ENCODE measurements at places on chromosomes 4 and X.

DNA sequence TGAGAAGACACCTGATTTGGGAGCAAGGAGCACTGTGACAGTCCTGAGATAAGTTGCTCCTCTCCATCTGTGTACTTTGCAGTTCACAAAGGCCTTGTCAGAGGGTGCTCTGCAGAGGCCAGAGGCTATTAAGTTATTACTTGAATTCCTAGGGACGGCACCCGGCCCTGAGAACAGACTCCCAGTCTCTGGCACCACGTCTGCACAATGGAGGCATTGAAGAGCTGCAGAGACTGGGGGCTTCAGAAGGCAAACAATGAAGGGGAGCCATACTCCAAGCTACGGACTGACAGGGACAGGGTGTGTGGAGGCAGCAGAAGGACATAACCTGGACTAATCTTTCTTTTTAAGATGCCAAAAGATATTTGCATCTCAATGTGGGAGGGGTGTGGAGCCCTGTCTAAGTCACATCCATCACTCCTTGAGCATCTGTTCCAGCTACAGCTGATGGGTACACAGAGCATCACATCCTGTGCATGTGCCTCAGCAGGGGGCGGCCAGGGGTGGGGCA is 11.5 kb downstream of the RASGEF1B start:
- no peak overlapping the region for H3K4me3 ChIP-seq
- H3K36me3 ChIP-seq: no peaks in the 10 kb centered on the region
- H3K4me1 ChIP-seq: peaks cover 39% of the 10 kb centered on the region
- no peak for DNase-seq

DNA sequence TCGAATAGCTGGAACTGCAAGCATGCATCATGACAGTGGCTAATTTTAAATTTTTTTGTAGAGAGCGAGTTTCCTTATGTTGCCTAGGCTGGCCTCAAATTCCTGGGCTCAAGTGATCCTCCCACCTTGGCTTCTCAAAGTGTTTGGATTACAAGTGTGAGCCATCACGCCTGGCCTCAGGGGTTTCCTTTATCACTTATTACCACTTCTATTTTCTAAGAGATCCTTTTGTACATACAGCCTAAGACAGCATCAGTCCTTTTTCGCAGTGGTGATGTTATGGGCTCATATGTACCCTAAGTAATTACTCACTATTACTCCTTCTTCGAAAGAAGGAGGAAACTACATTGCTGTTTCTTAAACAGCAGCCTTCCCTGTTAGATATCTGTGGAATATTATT is 54.1 kb upstream of the CDKN2AIP start:
- H3K27me3 ChIP-seq: no peaks in the 10 kb centered on the region
- H3K36me3 ChIP-seq: no peaks in the 10 kb centered on the region
- no peak for DNase-seq
- H3K27ac ChIP-seq: no peak overlapping the region
- peaks cover 11% of the 10 kb centered on the region for H3K4me1 ChIP-seq

DNA sequence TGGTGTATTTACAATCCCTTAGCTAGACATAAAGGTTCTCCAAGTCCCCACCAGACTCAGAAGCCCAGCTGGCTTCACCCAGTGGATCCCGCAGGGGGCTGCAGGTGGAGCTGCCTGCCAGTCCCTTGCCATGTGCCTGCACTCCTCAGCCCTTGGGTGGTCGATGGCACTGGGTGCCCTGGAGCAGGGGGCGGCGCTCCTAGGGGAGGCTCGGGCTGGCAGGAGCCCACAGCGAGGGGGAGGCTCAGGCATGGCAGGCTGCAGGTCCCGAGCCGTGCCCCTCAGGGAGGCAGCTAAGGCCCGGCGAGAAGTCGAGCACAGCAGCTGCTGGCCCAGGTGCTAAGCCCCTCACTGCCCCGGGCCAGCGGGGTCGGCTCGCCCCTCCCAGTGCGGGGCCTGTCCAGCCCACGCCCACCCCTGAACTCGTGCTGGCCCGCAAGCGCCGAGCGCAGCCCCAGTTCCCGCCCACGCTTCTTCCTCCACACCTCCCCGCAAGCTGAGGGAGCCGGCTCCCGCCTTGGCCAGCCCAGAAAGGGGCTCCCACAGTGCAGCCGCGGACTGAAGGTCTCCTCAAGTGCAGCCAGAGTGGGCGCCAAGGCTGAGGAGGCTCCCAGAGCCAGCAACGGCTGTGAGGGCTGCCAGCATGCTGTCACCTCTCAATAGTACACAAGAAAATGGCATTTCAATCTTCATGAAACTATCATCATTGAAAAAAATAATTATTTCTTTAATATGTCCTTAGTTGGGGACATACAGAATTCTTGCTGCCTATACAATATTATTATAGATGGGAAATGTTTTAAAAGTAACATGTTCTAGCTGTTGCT is 189.1 kb downstream of the SLC7A11 start:
- no peaks in the 10 kb centered on the region for H3K4me1 ChIP-seq
- H3K27ac ChIP-seq: no peak overlapping the region
- DNase-seq: no peak
- no peak overlapping the region for H3K4me3 ChIP-seq
- no peaks in the 10 kb centered on the region for H3K27me3 ChIP-seq
- H3K36me3 ChIP-seq: no peaks in the 10 kb centered on the region

DNA sequence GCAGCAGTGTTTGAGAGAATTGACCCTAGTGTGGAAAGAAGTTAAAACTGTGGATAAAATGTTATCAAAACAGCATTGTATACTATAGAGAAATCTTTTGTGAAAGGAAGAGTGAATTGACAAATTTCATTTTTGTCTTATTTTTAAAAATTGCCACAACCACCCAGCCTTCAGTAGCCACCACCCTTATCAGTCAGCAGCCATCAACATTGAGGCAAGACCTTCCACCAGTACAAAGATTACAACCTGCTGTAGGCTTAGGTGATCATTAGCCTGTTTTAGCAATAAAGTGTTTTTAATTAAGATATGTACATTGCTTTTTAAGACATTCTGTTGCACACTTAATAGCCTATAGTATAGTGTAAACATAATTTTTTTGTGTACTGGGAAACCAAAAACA is 91.1 kb downstream of the NFKB1 start:
- H3K27me3 ChIP-seq: no peaks in the 10 kb centered on the region
- H3K27ac ChIP-seq: peak overlapping the region; percentile 55
- H3K4me1 ChIP-seq: peaks cover 97% of the 10 kb centered on the region

GRCh38 chr4:4488405-4489404 is 53.1 kb downstream of the STX18 start:
- no peaks in the 10 kb centered on the region for H3K27me3 ChIP-seq
- peaks cover 17% of the 10 kb centered on the region for H3K4me1 ChIP-seq
- H3K4me3 ChIP-seq: no peak overlapping the region

DNA sequence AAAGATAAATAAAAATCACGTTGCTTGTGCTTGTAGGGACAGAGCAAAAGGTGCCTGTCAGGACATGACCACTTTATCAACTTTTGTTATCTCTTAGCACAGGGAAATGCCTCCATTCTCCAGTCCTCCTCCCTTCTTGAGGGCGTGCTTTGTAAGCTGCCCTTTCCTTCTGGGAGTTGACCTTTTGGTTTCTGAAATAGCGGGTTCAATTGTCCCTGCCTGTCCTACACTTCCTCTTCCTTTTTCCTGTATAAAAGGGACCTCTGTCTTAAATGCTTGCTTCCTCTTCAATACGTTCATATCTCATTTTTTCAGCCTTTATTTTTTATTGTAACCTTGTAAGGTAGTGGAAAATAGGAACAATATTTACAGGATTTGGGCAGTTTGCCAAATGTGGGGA is 153.5 kb downstream of the SH3BGRL start:
- no peaks in the 10 kb centered on the region for H3K4me1 ChIP-seq
- H3K4me3 ChIP-seq: no peak overlapping the region
- H3K27me3 ChIP-seq: peaks cover 11% of the 10 kb centered on the region
- DNase-seq: no peak
- H3K27ac ChIP-seq: no peak overlapping the region

DNA sequence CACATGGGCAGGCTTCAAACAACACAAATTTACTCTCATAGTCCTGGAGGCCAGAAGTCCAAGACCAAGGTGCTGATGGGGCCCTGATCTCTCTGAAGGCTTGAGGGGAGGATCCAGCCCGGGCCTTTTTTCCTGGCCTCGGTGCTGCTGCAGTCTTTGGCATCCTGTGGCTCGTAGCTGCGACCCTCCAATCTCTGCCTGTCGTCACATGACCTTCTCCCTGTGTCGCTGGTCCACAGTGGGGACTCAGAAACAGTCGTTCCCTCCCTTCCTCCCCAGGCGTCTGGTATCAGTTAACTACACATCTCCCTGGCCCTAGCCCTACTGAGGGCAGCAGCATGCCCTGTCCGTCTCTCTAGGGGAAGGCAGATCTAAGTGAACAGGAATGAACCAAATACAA is 19.1 kb upstream of the MSX1 start:
- H3K36me3 ChIP-seq: no peaks in the 10 kb centered on the region
- DNase-seq: no peak
- H3K27me3 ChIP-seq: peaks cover 12% of the 10 kb centered on the region
- H3K4me1 ChIP-seq: no peaks in the 10 kb centered on the region
- no peak overlapping the region for H3K27ac ChIP-seq

GRCh38 chr4:180799798-180800197 is 1443.4 kb upstream of the TENM3 start:
- H3K27ac ChIP-seq: no peak overlapping the region
- H3K4me1 ChIP-seq: no peaks in the 10 kb centered on the region
- H3K4me3 ChIP-seq: no peak overlapping the region
- H3K36me3 ChIP-seq: no peaks in the 10 kb centered on the region

GRCh38 chrX:1536712-1537030 is 314 bp downstream of the P2RY8 start:
- H3K4me3 ChIP-seq: peak overlapping the region; percentile 93
- H3K36me3 ChIP-seq: peaks cover 9% of the 10 kb centered on the region
- H3K27me3 ChIP-seq: no peaks in the 10 kb centered on the region
- DNase-seq: no peak
- H3K27ac ChIP-seq: peak overlapping the region; percentile 96

GRCh38 chr4:153365003-153365402 is 20.5 kb downstream of the MND1 start:
- DNase-seq: no peak
- H3K4me3 ChIP-seq: no peak overlapping the region
- no peaks in the 10 kb centered on the region for H3K27me3 ChIP-seq
- H3K36me3 ChIP-seq: peaks cover 16% of the 10 kb centered on the region
- peaks cover 8% of the 10 kb centered on the region for H3K4me1 ChIP-seq

GRCh38 chr4:142404191-142404611 is 441.9 kb downstream of the INPP4B start:
- peak overlapping the region; percentile 99 for H3K27ac ChIP-seq
- H3K36me3 ChIP-seq: peaks cover 8% of the 10 kb centered on the region
- H3K4me1 ChIP-seq: peaks cover 68% of the 10 kb centered on the region

- peaks cover 13% of the 10 kb centered on the region for H3K27me3 ChIP-seq
- H3K4me1 ChIP-seq: no peaks in the 10 kb centered on the region
- no peak overlapping the region for H3K27ac ChIP-seq
- H3K36me3 ChIP-seq: no peaks in the 10 kb centered on the region
- peak; percentile 81 for DNase-seq
- no peak overlapping the region for H3K4me3 ChIP-seq
These were observed 59.1 kb downstream of the SCD5 start for GRCh38 chr4:82739287-82740190.

DNA sequence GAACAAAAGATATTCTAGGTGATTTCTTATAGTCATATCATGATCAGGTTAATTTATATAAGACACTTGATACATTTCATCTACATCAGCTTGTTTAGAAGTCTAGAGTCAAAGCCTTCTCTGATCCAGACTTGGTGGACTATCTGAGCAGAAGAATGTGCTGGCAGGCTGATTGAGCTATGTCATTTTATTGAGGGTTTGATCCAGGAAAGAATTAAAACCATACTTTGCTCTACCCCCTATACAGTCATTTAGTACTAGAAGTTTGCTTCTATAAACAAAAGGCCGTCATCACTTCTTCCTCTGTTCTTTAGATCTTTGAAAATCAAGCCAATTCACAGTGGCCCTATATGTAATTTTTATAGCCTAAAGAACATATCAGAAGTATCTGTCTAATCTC is 173.1 kb upstream of the PITX2 start:
- H3K4me1 ChIP-seq: no peaks in the 10 kb centered on the region
- H3K27ac ChIP-seq: no peak overlapping the region
- no peak overlapping the region for H3K4me3 ChIP-seq
- H3K27me3 ChIP-seq: no peaks in the 10 kb centered on the region
- H3K36me3 ChIP-seq: no peaks in the 10 kb centered on the region
- DNase-seq: no peak

GRCh38 chr4:55859711-55860110 is 6.3 kb downstream of the EXOC1 start:
- H3K4me1 ChIP-seq: peaks cover 15% of the 10 kb centered on the region
- no peak for DNase-seq
- H3K36me3 ChIP-seq: peaks cover 3% of the 10 kb centered on the region
- H3K27me3 ChIP-seq: no peaks in the 10 kb centered on the region
- no peak overlapping the region for H3K27ac ChIP-seq

All from activated T-cell treated with anti-CD3 and anti-CD28 coated beads, Interleukin-2, amount 50 U/mL, for 72 hours (primary cell).